CD4-positive, alpha-beta T cell treated with Interferon gamma for 1 hour (primary cell): ENCODE measurements at places on chromosomes 6 and 20.

GRCh38 chr6:168418711-168419121 lies 22.3 kb upstream of the SMOC2 start:
- DNase-seq: no peak

DNA sequence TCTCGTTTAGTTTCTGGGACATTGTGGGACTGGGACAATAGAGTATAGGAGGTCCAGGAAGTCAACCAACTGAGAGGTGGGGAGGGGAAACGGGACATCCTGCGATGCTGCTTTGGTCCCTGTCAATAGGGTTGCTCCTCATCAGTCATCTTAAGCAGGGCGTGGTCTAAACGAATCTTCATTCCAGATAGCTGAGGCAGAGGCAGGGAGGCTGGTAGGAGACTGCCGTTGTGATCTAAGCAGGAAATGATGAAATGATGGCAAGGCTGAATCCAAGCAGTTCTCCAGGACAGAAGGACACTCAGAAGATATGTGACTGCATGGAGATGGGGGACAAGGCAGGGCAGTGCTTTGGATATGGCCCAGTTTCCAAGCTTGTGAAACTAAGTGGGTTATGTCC lies 953.4 kb downstream of the KIF16B start:
- DNase-seq: no peak

- no peak for DNase-seq
Measured at GRCh38 chr6:37926661-37927060, 107.1 kb downstream of the ZFAND3 start.

DNA sequence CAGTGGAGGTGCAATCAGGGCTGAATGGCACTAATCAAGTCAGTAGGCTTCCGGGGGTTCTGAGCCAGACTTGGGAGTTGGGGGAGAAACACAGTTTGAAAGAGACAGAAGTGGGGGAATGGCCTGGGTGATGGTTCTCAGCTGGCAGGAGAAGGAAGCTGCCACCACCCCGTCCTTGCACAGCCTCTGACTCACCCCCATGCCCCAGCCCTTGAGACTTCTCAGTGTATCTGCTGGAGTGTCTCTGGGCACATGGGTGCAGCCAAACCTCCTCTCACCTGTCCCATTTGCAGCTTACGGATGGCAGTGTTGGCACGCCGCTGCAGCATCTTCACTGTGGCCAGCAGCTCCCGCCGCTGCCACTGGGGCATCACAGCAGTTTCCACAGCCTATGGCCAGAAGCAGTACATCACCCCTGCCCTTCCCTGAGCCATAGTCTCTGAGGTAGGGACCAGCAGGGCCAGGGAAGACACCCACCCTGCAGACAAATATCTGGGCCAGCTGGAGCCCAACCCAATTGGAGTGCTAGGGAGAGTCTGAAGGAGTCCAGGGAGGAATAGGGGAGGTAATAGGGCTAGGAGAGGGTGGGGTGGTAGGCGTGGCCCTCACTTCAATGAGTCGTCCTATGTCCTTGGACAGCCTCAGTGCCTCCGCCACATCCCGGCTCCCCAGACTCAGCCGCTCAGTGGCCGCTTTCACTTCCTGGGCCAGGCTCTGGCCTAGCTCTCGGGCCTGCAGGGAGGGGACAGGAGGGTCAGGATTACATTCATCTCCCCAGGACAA lies 11.2 kb downstream of the AARS2 start:
- DNase-seq: no peak

DNA sequence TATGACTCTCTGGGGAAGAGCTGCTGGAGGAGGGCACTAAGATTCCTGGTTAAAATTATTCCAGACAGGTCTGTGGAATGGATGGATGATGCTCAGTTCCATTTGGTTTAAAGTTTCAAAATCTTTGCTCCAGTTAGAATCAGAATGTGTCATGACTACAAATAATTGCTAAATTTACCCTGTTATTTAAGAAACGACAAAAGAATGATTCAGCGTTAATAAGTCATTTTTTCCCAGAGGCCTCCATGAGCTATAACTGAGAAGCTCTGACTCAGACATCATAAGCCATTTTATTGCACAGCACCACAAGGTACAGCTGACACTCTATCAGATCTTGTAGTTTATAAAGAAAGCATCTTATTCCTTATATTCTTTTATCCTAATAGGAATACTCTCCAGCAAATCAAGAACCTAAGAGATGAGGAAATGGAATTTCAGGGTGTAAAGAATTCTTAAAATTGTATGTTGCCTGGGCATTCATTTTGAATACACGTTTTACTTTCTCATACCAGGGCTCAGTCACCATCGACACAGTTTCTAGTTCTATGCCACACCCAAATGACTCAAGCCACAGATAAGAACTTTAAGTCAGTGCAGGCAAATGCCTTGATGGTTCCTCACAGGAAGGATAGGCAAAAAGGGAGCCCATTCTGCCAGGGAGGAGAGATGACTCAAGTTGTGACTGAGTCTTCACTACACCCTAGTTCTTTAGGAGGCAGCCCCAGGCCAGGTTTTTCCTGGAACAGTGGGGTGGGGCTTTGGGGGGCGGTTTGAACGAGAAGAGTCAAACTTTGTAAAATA lies 636.0 kb downstream of the MMUT start:
- DNase-seq: no peak

DNA sequence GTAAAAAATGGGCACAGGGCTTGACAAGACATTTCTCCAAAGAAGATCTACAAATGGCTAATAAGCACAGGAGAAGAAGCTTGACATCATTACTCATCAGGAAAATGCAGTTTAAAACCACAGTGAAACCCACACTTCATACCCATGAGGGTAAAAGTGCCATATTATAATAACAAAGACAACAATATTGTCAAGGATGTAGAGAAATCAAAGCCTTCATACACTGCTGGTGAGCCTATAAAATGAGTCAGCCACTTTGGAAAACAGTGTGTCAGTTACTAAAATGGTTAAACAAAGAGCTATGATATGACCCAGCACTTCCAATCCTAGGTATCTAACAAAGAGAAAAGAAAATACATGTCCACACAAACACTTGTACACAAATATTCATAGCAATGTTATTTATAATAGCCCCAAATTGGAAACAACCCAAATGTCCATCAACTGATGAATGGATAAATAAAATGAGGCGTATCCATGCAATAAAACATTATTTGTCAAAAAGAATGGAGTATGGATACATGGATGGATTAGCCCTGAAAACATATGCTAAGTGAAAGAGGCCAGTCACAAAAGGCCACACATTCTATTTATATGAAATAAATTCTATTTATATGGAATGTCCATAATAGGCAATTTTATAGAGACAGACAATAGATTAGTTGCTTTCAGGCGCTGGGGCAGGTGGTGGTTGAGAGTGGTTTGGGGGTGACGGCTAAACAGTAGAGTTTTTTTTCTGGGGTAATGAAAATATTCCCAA lies 11.5 kb upstream of the IL20RA start:
- no peak for DNase-seq
